ENCODE measurements at places on chromosomes 3 and 15.

- DNase-seq, result no peak
Measured at GRCh38 chr15:29124581-29125381, 144.8 kb downstream of the NSMCE3 start.

DNA sequence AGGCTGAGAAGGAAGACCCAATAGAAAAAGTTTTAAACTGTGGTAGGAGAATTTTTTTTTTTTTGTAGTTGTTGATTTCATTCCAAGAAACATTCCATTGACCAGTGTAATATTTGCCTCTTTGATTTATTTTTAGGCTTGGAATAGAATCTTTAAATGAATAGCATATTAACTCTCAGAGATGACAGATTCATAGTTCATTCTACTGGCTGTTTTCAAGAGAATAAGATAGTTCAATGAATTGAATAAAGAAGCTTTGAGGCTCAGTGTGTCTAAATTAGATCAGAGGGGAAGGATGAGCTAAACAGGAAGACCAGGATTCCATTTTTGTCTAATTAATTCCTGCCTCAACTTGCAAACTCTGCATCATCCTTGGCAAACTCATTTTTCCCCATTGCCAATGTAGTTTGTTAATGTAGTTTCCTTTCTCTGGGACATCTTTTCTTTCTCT is 98.4 kb downstream of the NAALADL2 start:
- no peak for DNase-seq

- no peak for DNase-seq
Measured at GRCh38 chr3:57142411-57142723, 22.8 kb downstream of the IL17RD start.

DNA sequence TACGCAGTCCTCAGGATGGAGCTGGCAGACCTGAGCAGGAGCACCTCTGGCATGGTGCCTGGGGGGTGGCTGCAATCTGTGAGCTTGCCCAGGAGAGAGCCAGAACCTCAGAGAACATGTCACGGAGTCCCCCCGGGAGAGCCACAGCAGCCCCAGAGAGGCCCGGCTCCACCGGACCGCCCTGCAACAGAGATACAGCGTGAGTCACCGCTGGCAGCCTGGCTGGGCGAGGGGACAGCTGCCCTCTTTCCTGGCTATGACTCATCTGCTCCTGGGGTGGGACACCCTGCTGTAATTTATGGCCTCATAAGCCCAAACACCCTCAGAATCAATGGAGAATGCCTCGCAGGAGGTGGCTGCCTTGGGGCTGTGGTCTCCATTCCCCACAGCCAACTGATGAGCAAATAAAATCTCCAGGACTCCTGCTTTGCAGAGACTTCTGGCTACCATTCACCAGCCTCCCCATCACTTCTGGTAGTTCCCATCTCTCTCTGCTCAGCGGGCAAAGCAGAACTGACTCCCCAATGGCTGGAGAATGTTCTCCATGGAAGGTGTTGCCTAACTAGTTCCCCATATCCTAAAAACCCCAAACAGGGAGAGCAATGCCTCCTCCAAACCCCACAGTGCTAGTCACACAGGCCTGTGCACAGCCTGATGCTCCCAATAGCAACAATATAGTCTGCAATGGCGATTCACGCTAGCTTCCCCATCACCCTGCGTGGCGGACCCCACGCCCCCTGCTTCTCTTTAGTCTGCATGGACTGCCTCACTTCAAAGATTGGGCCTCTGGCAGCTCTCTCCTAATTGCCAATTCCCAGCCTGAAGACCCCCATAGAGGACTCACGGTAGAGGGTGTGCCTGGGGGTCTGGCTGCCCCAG is 21.6 kb downstream of the ACSBG1 start:
- DNase-seq, result no peak

DNA sequence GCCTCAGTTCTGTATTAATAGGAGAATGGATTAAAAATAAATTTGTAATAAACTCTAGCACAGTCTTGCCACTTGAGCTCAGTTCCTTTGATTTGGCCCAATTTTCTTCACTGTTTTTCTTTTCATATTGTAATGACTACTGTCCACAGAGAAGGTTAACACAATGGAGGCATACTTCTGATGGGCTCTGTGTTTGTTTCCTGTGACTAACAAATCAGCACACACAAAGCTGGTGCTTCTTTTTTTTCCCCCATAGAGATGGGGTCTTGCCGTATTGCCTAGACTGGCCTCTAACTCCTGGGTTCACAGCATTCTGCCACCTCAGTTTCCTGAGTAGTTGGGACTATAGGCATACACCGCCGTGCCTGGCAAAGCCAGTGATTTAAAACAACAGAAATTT is 182.2 kb downstream of the GHSR start:
- DNase-seq, result no peak

DNA sequence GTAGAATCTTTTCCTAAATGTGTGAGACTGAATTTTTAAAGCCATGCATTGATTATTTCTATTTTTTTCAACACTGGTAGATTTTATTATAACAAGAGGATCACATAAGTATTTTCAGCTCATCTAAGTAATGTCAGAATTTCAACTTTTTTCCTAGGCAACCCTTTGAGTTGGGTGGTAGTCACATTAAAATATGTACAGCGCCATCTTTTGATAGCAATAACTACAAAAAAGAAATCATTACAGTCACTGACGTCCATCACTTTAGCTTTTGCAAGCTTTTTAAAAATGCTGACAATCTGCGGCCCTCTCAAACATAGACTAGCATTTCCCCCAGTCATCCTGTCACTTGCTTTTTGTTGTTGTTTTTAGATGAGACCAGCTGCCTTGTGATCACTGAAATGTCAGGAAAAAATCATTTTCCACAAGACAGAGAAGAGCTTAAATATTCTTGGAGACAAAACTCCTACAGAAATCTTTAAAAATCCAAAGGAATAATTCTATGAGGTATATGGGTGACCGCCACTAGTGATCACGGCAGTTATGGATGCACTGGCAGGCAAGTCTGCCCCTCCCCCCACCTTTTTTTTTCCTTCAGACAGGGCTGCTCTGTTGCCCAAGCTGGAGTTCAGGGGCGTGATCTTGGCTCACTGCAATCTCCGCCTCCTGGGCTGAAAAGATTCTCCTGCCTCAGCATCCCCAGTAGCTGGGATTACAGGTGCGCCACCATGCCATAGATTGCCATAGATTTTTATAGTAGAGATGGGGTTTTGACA is 384.0 kb upstream of the KCNMB2 start:
- DNase-seq, result no peak

DNA sequence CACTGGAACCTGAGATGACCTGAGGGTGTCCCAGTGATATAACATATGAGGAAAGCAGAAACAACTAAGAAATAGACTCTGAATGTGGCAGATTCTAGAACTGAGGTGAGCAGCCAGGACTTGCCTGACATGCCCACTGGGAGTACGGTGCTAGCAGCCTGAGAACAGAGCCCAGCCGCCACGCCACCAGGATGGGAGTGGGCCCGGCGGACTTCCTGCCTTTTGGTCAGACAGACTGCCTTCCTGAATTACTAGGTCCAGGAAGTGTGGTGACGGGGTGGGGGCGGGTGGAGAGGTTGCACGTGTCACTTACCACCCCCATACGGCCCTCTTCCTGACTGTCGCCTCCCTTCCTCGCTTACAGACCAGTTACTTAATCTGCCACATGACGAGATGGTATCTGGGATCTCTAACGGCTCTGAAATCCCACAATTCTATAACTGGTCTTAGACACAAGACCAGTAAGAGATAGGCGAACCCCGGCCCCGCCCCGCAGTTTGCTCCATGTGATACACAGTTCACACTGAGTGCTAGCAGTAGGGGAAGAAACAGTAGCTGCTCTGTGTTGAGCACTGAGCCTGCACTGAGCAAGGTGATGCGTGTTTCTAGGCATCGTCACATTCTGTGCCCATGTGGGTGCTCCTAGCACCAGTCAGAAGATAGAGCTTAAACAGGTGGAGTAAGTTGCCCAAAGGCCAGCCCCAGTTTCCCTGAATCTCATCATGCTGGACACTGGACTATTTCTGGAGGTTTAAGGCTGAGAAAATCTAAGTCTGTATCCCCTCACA is 95.7 kb downstream of the CPN2 start:
- DNase-seq, result peak; percentile 66

- no peak for DNase-seq
Measured at GRCh38 chr15:89783111-89783860, 7.2 kb downstream of the MESP2 start.

DNA sequence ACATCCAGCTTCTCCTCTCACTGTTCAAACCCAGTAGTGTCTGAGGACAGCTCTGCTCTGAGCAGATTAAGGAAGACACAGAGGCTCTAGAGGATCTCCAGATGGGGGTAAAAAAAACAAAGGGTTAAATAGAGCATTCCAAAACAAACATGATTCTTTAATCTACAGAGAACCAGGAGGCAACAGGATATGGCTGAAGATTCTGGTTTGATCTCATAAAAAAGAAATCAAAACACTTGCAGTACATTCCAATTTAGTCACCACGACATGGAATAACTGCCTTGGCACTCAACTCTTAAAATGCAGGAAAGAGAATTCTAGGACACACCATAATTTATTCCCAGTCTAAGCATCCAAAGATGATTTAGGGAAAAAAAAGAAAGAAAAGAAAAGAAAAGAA is 32.0 kb downstream of the TM4SF4 start:
- no peak for DNase-seq

GRCh38 chr3:48601622-48601994 is 6.5 kb upstream of the COL7A1 start:
- DNase-seq, result no peak

GRCh38 chr15:88904624-88905327 is 8.4 kb downstream of the MFGE8 start:
- DNase-seq, result peak; percentile 95

- DNase-seq, result no peak
Measured at GRCh38 chr3:183560607-183561006, 5.1 kb upstream of the KLHL6 start.

DNA sequence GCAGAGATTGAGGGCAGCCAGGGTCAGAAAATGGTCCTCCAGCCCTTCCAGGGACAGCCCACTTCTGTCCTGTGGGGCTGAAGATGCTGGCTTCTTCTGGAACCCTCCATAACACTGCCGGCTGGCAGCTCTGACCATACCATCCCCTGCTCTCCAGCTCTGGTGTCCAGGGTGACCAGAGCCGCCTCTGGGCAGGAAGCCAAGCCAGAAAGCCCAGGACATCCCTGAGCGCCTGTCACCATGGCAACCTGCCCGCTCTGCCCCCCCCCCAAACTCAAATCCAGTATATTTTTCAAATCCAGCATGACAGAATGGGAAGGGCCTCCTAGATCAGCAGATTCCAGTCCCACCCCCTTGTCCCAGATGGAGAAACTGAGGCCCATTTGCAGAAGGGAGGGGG is 420 bp upstream of the TMIE start:
- DNase-seq, result no peak

- DNase-seq, result no peak
Measured at GRCh38 chr15:83118968-83119367, 11.5 kb downstream of the TM6SF1 start.

DNA sequence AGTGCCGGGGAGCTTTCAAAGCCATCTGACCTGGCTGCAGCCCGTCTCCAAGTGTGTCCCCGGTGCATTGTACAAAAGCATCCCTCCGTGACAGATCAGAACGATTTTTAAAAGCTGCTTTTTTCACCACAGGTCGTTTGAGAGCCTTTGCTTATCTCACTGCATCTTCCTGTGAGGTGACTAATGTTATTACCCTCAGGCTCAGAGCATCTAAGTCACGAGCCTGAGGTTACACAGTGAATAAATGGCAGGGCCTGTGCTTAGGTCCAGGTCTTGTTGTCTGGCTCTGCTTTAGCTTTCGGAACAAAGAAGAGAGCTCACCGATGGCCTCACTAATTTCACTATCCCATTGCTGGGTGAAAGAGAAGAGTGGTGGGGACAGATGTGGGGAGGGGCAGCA is 83.3 kb downstream of the SEC22A start:
- no peak for DNase-seq

DNA sequence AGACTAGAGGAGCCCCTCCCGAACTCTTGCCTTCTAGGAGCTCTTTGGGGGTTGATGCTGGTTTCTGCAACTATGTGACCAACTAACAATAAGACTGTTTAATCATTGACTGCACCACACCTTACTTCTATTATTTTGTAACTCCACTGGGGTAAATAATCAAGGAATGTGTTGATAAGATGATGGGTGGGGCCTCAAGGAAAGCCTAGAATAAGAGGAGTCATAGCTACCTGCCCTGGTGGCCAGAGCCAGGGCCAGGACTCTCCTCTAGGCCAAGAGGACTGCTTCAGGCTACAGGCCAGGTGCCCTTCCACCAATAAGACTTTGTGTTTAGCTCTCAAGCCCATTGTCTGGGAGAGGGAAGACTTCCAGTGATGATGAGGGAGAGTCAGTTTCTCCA is 41.2 kb upstream of the PIAS1 start:
- DNase-seq, result no peak

GRCh38 chr3:67294341-67294740 is 296.2 kb downstream of the KBTBD8 start:
- no peak for DNase-seq
